ENCODE measurements at places on chromosomes 5 and 9.

DNA sequence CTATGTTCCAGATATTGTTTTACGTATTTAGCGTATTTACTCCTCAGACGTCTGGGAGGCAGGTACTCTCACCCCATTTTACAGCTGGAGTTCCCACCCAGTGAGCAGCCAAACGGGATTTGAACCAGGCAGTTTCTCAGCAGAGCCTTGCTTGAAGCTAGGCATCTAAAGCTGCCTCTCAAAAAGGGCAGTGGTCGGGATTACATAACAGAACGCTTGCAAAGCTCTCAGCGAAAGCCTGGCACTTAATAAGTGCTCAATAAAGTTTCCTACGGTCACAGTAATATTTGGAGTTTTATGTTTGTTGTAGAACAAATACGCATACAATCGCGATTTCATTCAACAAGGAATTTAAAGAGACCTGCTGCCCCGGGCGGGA, 286 bp upstream of the BSPRY start:
- no peak for DNase-seq

DNA sequence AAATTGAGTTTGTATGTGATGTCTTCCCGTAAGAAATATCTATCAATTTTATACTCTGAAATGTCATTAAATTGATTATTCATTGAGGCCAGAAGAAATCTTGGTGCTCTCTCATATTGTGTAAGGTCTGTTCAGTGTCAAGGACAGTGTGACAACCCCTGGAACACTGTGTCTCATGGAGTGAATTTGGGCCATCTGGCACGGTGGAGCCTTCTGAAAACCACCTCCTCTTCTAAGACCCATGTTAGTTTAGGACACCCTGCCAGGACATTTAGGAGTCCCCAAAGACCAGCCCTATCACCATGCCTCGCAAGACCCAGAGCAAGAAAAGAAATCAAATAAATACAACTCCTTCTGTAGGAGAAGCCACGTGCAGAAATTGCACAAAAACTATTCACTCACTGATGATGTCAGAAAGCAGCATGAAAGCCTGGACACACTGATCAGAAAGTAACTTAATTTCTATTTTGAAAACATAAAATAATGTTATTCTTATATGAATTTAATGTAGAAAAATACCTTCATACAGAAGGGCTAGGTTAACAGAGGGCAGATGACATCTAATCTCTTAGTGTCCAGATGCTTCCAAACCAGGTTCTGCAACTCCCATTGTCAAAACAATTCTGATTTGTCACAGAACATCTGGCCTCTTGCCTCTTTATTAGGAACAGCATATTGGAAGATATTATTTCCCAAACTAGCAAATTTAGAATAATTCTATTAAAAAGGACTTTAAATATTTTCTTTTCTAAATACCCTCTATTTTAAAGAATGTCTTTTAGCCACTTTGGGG, 298.8 kb downstream of the NR2F1-AS1 start:
- no peak for DNase-seq

GRCh38 chr5:95334900-95335538, 50.1 kb upstream of the MCTP1 start:
- DNase-seq: no peak

DNA sequence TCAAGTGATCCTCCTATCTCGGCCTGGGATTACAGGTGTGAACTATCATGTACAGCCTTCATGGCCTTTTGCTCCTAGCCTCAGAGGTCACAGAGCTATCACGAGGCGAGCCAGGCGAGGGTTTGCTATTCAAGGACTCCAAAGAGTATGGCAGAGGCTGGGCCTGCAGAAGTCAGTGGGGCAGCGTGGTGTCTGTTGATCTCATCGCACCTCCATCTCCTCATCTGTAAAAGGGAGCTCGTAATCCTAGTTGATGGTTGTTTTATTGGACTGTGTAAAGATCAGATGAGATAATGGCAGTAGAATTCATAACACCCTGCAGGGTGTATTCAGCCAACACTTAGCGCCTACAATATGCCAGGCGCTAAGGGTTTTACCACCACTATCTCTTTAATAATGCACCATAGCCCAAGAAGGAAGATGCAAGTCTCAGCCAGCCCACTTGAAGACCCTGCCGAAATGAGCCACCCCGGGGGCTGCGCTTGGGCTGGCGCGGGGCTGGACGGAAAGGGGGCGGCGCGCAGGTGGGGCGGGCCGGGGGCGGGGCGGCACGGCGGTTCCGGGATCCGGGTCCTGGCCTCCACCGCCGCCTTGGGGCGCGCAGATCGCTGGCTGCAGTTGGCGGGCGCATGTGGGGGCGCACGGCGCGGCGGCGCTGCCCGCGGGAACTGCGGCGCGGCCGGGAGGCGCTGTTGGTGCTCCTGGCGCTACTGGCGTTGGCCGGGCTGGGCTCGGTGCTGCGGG, at the start of gene GALNT12:
Gene GALNT12, plus strand, starts transcription at position 601 of the 744 bp plus-strand sequence. Its CDS starts 29 bp downstream, at position 630.
- DNase-seq: no peak

DNA sequence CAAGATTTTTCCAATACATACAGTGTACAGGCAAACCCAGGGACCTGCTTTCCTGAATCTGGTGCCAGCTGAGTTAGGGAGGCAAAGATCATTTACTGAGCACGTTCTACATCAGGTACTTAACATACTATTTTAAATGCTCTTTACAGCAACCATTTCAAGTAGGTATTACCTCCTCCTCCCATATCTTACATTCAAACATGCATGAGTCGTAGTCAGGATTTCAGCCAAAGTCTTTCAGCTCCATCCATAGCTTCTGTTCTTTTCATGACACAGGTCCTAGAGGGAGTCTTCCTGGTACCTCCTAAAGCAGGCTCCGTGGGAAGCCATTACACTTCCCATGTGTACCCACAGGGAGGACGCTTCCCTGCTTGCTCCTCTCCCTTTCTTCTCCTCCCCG, 11.7 kb downstream of the KCNV2 start:
- DNase-seq: no peak

DNA sequence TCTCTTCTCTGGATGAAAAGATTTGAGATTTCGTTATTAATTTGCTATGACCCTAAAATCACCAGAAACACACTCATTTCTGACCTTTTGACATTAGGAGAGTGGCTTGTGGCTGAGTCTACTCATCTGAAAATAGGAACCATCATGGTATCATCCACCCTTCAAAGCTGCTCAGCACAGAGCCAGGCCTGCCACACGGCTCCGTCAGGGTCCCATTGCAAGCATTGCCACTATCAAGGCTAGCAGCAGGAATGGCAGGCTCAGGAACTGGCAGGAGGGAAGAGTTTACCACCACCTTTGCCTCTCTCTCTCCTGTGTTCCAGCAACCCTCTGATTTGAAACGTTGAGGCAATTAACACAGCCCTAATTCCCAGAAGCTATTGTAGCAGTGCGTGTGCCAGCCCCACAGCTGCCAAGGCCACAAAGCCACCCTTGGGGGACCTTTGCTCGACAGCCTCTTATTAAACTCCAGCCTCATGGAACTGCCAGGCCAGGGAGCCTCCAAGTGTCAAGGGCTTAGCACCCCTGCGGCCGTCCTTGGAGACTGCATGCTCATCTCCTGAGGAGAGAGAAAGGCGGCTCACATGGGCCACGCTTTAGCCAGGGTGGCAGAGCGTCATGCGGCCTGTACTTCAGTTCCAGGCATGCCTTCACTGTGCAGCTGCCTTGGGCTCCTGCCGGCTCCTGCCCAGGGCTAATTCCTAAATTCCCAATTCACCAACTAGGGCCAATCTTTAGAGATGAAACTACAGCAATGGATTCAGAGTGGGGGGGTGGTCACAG, 145.9 kb downstream of the ROR2 start:
- no peak for DNase-seq

- DNase-seq: no peak
Observed at GRCh38 chr9:86828631-86829030, 118.7 kb downstream of the GAS1 start.

GRCh38 chr5:103327893-103328292, 69.3 kb downstream of the MACIR start:
- DNase-seq: no peak

DNA sequence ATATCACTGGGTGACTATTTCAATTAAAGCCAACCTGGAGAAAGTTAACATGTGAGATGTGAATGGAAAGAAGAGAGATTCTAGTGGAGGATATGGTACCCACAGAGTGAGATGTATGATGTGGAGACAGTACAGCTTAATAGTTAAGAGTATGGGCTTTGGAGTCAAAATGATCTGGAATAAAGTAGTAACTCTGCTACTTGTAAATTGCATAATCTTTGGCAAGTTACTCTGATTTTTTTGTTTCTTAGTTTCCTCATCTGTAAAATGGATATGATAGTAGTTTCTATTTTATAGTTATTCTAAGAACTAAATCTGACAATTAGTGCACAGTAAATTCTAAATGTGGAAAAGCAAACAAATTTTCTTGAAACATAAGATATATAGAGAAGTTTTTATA, 79.2 kb downstream of the ISOC1 start:
- DNase-seq: no peak

DNA sequence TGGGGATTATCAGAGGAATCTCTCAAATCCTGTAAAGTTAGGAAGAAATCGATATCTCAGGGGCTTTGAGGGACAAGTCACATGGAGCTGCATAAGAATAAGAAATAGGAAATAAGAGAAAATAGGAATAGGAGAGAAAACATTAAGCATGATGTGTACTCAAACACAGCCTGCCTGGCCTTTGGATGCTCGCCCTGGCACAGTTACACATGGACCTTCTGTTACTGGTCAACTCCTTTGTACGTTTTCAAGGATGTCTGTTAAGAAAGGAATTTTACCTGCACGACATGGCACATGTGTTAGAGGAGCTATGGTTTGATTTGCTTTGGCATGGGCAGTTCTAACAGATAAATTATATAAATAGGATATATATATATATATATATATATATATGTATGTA, 321.2 kb downstream of the CDH12 start:
- DNase-seq: no peak

DNA sequence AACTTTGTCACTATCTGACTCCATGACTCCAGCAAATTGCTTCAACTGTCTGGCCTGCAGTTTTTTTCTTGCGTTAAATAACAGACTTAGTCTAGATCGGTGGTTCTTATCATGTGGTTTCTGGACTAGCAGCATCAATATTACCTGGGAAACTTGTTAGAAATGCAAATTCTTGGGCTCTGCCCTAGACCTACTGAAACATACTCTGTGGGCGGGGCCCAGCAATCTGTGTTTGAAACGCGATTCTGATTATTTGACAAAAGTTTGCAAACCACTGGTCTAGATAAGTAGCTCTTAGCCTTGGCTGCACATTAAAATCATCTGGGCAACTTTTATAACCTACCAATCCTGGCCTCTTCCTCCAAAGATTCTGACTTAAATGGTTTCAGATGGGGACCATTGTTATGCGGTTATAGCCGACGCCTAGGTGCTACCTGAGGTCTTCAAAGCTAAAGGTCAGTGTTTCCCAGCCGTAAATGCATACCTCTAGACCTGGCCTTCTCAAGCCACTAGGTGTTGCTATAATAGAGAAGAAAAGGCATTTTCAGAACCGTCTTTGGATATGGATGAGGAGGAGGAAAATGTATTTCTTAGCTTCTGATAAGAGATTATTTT, 74.0 kb downstream of the C9orf85 start:
- no peak for DNase-seq

DNA sequence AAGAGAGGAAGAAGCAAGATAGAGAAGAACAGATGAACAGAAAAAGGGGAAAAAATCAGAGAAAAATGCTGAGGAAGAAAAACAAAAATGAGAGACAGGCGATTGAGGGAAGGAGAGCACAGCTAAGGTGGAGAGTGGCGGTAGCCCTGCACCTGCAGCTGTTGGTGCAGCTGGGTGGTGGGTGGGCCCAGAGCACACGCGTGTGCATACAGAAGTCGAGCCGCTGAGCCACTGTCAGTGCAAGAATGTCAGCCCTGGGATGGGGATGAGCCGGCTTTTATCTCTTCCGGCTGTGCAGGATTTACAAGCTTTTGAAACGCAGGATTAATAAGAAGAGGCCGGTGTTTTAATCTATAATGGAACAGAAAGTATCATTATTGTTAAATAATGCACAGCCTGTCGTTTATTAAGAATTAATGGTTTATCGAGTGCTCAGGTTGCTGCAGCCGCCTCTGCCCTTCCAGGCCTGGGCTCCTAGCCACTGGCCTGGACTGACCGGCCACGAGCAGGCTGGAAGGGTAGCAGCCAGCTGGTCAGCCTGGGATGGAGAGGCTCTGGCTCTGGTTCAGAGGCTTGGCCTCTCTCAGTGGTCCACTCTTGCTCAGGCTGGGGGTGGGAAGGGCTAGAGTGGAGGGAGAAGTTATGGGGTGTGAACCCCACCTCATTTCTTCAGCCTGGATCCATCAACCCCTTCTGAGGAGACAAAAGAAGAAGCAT, 68.7 kb downstream of the PCDH1 start:
- DNase-seq: no peak

- DNase-seq: no peak
Observed at GRCh38 chr5:163363389-163363788, 74.0 kb upstream of the CCNG1 start.

GRCh38 chr5:151556806-151557205, 34.3 kb downstream of the FAT2 start:
- DNase-seq: no peak

DNA sequence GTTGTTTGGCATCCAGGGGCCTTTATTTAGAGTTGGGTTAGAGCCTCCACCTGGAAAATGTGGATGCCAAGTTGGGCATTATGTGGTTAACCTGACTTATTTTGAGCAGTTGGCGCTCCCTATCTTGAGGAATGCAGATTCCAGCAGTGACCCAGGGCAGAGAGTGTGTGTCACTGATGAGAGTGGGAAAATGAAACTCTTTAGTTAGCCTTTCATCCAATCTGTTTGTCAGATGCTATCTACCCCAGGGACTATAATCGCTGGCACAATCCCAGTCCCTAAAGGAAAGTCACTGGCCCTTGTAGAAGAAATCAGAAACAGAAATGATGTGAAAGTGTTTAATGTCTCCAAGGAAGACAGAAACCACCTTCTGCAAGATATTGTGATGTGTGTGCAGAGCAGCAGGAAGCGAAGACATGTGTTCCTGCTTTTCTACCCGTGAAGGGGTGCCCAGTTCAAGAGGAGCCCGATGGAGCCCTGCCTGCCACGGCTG, 10.2 kb upstream of the STING1 start:
- DNase-seq: no peak

DNA sequence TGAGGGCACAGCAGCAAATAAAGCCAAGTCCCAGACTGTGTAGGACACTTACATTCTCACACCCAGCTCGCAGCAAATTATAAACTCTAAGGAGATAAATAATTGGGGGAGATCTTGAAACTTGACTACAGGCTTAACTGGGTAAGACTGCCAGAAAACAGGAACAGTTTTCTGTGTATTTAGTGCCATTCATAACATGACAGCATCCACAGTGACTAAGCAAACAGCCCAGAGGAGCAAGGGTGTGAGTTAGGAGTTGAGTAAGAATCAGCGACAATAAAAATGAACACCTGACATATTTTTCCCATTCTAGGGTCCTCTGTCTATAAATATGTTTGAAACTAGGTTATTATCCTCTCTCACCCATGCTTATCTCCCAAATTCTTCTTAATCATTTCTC, 370.9 kb upstream of the WWC1 start:
- no peak for DNase-seq

- no peak for DNase-seq
Observed at GRCh38 chr9:100379862-100380261, 27.1 kb upstream of the TEX10 start.

- DNase-seq: peak; percentile 90
Observed at GRCh38 chr5:76818844-76819831, at the start of gene F2RL1. Gene F2RL1, plus strand, starts transcription at chr5:76819030. Its CDS starts 153 bp downstream, at chr5:76819183.

Measured in HCT116 (cell line).